ENCODE measurements at places on chromosomes 13 and 19.

- DNase-seq: no peak
These were observed 6.9 kb downstream of the B3GNT8 start for GRCh38 chr19:41420101-41420880.

- DNase-seq: no peak
These were observed 11.9 kb downstream of the PEAK3 start for GRCh38 chr19:2270157-2270422.

DNA sequence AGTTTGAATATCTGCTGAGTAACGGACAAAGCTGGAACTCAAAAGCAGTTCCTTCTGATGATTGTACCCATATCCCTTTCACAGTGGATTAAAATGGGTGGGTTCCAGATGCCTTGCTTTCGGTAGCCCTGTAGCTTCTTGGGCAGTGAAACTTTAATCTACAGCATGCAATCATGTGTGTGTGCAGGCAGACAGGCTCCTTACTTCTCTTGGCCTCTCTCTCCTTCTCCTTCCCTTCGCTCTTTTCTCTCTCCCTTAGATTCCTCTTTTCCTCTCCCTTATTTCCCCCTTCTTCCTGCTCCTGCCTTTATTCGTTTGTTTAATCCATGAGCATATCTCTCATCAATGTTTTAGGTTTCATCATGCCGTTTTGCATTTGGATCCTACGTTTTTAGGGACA is 8.1 kb downstream of the DGKH start:
- DNase-seq: no peak

DNA sequence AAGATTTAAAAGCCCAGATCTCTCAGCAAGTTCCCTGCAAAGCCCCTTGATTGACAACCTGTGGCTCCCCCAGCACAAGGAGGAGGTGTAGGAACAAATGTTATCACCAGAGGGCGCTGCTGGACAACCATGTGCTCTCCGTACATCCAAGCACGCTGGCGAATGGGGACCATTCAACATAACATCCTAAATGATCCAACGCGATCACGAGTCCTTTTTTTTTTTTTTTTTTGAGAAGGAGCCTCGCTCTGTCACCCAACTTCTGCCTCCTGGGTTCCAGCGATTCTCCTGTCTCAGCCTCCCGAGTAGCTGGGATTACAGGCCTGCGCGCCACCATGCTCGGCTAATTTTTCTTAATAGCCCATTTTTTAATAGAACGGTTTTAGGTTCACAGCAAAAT is 52.0 kb downstream of the NWD1 start:
- peak; percentile 81 for DNase-seq

- DNase-seq: no peak
These were observed 1.1 kb downstream of the SLC15A1 start for GRCh38 chr13:98751367-98751782.

All from type B pancreatic cell (in vitro differentiated cells).